Activated T-helper 1 cell treated with Interleukin-2 at 50 U/mL for 16 hours (primary cell): ENCODE measurements at places on chromosomes 2 and 18.

DNA sequence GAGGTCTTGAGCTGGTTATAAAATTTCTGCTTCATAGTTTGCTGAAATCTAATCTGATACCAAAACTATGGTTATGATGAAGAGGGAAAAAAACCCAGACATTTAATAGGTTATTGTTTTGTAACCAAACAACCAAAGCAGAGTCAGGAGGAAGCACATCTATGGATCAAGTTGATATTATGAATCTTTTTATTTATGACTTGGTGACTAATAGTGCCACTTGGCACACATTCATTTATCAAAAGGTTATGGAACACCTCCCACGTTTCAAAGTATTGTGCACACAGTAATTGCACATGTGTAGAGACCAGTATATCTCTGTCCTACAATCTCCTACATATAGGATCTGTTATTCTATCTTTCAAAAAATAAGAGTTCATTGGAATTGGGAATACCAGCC, 93.0 kb downstream of the DPP4 start:
- no peak for DNase-seq

GRCh38 chr2:224882291-224883171, 159.7 kb downstream of the DOCK10 start:
- DNase-seq, result no peak

GRCh38 chr18:3889803-3890202, 439.8 kb downstream of the TGIF1 start:
- no peak for DNase-seq

DNA sequence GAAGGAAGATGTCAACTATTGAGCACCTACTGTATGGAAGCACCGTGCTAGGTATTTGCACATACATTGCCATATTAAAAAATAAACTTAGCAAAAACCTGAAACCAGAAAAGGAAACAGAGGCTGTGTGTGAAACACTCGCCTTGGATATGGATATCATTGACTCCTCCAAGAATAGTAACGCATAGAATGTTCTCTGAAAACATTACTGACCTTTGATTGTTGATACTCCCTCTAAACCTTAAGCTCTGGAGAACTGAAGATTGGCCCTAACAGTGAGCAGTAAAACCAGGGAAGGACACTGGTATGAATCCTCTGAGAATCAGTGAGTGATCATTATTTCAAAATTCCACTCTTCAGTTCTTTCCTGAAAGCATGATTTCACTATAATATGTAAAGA, 236.8 kb downstream of the CDH20 start:
- DNase-seq, result no peak
